ENCODE measurements at places on chromosomes 6 and 20.

DNA sequence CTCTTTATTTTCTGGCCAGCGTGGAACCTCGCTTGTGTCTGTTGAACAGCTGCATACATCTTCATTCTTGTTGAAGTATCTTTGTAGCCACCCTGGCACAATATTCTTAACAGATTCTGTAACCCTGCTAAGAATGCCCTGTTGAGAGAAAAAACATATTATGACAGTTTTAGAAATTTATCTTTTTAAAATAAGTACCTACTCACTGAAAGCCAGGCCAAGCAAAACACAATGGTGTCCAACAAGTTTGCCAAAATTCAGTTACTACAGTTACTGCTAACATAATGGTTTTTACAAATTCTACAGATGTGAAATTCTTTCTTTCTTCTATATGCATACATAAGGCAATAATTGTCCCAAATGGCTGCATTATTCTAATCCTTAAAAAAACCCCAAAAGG lies 18.2 kb downstream of the NUP153 start:
- no peak for DNase-seq

DNA sequence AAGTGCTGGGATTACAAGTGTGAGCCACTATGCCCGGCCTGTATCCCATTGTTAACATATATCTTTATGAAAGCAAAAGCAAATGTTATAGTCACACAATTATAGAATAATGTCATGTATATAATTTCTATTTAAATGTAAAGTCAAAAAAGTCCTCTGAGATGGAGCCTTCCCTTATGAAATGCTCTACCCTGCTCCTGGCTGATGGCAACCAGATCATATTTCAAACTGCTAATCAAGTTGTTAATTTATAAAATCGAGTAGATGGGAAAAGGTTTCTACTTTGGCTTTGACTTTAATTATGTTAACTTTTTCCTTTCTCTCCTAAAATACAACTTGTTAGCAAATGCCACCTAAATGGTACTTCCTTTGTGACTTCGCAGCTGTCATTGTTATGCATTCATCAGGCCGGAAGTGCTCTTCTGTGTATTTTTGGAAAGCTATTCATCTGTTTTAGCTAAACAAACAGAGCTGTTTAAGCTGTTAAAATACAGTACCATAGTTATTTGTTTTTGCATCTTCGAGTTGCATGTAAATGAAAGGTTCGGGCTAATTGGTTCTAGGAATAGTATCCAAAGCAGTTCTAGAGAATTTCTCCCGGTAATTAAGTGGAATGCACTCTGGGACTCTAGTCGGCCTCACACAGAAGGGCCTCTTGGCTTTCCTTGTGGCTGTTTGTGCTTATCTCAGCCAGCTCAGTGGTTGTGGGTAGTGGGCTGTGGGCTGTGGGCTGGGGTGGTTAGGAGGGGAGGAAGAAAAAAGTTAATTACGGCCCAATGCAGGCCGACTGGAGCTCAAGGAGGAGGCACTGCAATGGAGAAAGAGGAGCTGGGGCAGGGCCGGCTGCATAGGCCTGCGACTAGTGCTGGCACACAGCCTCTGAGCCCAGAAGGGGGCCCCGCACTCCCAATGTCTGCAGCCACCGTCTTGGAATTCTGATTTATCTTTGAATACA lies 34.8 kb downstream of the SLC35D3 start:
- peak; percentile 57 for DNase-seq

DNA sequence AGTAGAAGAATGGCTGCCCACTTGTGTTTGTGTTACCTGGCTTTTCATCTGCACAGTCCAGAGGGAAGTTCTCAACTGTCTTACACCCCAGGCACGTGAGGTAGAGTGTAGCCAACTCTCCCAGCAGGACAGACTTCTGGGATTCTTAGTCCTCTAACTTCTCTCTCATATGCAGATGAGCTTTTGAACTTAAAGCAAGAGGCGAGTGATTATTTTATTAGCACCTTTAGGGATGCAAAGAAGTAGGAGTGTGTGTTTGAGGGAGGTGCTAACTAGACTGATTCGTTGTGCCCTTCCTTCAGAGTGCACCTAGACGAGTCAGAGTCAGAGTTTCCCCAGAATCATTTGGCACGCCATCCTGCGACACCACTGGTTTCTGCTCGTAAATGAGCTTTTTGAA lies 10.8 kb downstream of the CDYL start:
- DNase-seq, result no peak

DNA sequence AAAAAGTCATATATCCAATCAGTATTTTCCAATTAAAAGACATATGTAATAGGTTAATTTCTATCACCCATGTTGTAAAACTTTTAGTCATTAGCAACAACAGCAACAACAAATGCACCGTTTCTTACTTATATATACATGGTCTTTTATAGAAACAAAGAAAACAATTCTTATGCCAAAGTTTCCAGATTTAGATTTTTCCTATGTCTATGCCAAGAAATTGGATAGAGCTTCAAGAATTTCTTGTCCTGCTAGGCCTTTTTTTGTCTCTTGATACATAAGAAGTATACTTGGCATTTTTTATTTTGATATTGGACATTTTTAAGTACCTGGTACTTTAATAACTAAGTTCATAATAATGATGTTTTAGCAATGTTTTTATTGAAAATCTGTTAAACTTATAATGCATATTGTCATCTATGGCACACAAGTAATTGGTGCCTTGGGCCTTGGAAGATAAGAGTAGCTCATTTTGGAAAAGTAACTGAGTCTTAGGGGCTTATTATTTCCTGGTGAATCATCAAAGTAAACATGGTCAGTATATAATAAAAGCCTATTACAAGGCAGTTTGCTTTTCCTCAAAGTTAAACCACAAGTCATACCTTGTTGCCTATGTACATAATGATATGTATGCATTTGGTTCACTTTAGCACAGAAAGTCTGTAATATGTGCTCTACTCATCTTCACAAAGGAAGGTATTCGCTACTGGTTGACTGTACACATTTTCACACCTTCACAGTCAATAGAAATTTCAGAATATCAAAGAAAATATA lies 10.1 kb upstream of the FRK start:
- DNase-seq, result no peak

- no peak for DNase-seq
Measured at GRCh38 chr6:91106083-91106482, 519.2 kb upstream of the MAP3K7 start.

- DNase-seq, result no peak
Measured at GRCh38 chr20:62482146-62482809, 6.5 kb upstream of the GATA5 start.

- DNase-seq, result no peak
Measured at GRCh38 chr20:32380745-32381144, 22.6 kb downstream of the ASXL1 start.

GRCh38 chr6:17115251-17116116 lies 13.6 kb downstream of the STMND1 start:
- DNase-seq, result no peak

DNA sequence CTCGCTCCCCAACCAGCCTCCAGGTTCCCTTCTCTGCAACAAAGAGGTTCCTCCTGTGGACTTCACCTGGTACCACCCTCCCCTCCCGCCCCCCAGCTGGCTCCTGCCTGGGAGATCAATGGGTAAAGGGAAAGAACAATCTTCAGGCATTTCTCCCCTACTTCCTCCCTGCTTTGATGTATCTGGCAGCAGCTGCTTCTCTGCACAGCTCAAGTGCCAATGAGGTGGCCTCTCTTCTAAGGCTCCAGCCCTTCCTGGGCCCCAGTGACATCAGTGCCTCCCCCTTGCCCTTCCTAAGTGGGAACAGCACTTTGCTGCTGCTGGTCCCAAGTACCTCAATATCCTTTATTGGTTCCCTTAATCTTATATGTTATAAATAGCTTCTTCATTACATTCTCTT lies 23.5 kb downstream of the MOCS1 start:
- DNase-seq, result no peak

DNA sequence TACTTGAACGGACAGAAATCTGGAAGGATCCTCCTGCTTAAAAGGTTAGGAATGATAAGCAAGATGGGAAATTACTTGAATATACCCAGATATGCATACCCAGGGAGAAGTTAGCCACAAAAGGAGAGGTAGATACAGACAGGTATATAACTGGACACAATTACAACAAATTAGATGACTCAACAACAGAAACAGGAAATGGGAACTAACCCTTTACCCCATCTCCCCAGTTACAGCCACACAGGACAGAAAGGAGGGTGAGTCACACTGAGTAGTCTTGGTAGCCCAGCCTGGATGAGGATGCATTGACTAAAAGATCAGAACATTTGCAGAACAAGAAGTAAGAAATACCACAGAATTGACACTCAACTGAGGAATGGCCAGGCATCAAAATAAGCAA lies 61.2 kb downstream of the C6orf52 start:
- no peak for DNase-seq

DNA sequence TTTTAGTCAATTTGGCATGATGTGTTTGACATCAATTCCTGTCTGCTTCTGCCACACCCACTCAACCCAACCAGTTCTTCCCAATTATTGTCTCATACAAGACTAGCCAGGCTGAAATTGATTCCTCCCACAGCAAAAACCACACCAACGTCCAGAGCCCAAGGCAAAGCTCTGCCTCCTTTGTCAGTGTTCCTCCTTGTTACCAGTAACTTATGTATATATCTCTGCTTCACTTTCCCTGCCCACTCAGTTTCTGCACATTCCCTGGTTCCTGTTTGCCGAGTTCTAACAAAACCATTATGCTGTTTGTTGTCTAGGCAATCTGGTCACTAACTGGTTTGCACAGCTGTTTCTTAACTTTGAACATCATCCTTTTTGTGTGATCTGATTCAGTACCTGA lies 547.9 kb upstream of the PTCHD4 start:
- no peak for DNase-seq
